ENCODE measurements at places on chromosomes 2 and 18.

- DNase-seq = no peak
Measured at GRCh38 chr2:28435814-28436351, 43.2 kb downstream of the FOSL2 start.

DNA sequence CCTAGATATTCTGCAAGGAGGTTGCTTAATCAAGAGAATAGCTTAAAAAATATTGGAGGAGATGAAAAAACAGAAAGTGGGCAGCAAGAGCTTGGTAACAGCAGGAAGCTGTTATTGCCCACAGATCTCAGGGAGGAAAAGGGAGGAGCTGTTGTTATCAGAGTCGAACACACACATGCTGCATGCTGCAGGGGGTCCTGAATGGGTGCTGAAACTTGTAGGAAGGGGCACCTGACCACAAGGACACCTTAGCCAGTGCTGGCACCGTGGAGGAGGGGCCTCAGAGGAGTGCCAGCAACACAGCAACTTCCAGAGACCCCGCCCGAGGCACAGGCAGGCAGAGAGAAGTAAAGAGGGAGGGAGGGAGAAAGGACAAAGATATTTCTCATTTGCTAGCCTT is 332.9 kb downstream of the SOCS6 start:
- no peak for DNase-seq

GRCh38 chr18:13335903-13336302 is 117.3 kb downstream of the LDLRAD4 start:
- no peak for DNase-seq

GRCh38 chr2:46337208-46337994 is 40.2 kb downstream of the EPAS1 start:
- DNase-seq = no peak

GRCh38 chr18:3914833-3915610 is 465.1 kb downstream of the TGIF1 start:
- no peak for DNase-seq

- DNase-seq = peak; percentile 80
Measured at GRCh38 chr2:29606104-29607037, 315.0 kb downstream of the ALK start.

GRCh38 chr2:128495996-128496547 is 177.4 kb upstream of the HS6ST1 start:
- no peak for DNase-seq

- no peak for DNase-seq
Measured at GRCh38 chr2:78486565-78486964, 538.9 kb upstream of the REG3G start.

DNA sequence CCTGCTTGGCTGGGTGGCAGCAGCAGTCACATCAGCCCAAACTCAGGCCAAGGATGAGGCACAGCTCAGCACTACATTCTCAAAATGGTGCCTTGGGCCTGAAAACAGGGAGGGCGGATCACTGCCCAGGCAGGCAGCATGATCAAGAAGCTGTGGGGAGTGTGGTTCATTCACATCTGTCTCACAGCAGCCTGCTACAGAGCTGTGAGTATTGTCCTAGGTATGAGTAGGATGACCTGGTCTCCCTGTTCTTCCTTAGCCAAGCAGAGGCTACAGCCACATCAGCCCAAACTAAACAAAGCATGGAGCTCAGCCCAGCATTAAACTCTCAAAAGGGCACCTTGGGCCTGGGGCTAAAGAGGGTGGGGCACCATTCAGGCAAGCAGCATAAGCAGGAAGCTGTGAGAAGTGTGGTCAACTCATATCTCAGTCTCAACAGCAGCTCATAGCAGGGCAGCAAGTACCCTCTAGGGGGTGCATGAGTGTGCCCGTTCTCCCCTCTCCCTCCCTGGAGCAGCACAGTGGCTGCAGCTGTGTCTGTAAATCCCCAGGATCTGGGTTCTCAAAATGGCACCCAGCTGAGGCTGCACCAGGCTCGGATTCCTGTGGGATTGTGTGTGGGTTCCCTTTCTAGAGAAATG is 139.6 kb downstream of the TRABD2A start:
- DNase-seq = no peak

DNA sequence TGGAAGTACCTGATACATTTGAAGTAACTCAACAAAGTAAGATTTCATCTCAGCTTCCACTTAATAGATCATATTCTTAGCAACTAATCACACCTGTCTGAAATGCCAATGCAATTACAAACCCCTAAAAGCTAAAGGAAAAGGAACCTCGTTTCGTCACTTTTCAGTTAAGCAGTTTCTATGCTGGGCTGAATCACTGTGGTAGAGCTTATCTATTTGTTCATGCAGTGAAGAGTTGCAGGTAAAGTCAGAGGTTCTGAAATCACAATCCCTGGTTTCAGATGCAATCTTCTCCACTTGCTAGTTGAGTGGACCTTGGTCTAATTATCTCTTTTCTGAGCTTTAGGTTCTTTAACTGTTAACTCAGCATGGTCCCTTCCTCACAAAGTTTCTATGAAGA is 6.3 kb downstream of the HRH4 start:
- DNase-seq = no peak

DNA sequence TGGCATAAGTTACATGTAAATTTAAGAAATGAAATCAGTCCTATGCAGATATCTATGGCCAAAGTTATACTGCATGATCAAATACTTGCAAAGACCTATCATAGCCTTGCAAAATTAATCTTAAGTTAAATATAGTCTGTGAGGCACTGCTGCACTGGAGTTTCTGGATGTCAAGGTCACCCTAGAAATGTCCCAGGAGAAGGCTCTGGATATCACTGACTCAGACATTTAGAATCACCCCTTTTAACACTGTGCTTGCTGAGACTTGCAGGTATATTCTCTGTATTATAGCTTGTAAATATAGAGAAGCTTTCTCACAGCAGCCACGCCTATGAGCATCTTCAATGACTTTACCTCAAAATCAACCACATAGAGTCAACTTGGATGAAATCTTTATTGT is 51.5 kb downstream of the ETAA1 start:
- no peak for DNase-seq

DNA sequence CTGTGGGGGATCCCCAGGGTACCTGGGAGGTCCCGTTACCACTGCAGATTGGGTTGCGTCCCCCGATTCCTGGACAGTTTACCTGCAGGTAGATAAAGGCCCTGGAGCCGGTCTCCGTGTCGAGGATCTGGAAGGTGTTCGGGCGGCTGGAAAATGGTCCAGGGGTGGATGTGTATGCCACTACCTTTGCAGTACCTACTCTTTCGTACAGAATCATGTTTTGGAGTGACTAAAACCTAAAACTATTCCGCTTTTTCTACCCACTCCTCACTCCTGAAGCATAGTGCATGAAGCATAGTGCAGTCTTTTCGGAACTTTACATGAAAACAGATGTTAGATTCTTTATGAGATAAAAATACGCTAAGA is 418 bp downstream of the WDR75 start:
- DNase-seq = no peak

DNA sequence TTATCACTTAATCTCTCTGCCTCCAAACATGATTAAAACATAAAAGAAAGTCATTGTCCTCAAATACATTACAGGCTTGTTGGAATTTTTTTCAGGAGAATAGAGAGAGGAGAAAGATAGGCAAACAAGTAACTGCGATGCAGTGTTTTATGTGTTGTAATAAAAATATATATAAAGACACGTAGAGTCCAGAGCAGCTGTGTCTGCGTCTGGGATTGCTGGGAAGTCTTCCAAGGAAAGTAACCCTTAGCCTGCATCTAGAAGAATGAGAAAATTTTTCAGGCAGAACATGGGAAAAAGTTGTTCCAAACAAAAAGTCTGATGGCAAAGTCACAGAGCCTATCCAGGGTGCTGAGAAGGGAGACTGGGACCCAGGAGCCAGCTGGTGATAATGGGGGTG is 91.8 kb upstream of the ST6GAL2 start:
- DNase-seq = no peak

- peak; percentile 45 for DNase-seq
Measured at GRCh38 chr2:169734169-169734847, 676 bp downstream of the KLHL23 start.

DNA sequence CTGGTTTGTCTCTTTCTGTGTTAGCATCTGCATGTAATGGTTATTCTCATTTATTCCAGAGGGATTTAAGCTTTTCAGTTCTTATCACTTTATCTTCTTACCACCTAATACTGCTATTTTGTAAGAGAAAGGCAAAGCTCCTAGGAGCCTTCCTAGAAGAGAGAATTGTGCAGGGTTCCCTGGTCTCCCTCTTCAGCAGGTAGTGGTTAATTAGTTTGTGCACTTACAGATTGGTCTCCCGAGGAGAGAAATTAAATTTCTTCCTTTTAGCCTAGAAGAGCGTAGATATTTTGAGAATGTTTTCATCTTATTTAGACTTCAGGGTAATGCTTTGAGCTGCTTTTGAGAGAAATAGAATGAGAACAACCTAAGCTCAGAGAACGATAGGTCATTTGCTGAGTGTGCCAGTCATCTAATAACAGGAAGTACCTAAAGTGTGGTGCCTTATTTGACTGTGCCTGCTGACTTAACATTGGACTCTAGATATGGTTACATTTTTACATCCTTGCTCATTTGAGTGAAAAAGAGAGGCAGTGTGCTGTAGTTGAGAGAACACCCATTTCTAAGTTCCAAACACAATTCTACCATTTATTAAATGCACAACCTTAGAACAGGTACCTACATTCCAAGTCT is 651.4 kb downstream of the STK39 start:
- DNase-seq = no peak

DNA sequence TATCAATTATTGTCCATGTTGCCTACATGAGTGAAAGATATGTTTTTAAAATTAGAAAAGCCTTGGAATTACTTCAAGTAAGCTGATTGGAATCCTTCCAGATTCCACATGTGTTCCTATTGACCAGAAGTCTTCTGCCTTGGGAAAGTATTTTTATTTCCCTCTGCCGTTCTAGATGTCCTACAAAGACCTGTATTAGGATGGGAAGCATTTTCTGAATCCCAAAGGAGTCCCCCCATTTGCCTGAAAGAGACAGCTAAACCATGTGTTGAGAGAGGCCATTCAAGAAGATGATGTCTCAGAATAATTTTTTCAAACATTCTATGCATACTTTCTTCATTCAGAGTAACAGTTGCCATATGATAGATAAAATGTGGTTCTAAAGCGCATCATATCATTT is 19.0 kb upstream of the MYO1B start:
- no peak for DNase-seq

- DNase-seq = no peak
Measured at GRCh38 chr18:60936101-60936500, 397.1 kb upstream of the CDH20 start.

DNA sequence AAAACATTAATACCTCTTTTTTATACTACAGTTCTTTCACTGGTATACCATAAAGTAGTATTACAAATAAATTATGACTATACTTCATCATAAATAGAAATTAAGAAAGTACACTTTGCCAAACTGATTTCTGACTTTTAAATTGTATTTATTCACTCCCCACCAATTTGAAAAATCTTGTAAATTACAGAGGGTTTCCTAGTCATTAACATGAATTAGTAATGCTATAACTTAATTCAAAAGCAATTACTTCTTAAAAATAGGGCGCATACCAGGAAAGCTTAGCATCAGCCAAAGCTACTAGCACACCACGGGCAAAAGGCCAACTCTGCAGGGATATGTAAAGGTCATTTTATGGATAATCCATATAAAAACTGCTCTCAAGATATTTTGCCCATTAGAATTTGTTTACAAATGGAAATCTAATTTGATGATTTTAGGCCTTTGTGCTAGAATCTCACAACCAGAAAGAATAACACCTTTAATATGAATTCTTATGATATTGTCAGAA is 142.3 kb downstream of the PIGN start:
- no peak for DNase-seq

GRCh38 chr18:52971097-52971496 is 631.1 kb downstream of the DCC start:
- DNase-seq = no peak

- no peak for DNase-seq
Measured at GRCh38 chr18:59096098-59096789, 43.4 kb upstream of the SEC11C start.

DNA sequence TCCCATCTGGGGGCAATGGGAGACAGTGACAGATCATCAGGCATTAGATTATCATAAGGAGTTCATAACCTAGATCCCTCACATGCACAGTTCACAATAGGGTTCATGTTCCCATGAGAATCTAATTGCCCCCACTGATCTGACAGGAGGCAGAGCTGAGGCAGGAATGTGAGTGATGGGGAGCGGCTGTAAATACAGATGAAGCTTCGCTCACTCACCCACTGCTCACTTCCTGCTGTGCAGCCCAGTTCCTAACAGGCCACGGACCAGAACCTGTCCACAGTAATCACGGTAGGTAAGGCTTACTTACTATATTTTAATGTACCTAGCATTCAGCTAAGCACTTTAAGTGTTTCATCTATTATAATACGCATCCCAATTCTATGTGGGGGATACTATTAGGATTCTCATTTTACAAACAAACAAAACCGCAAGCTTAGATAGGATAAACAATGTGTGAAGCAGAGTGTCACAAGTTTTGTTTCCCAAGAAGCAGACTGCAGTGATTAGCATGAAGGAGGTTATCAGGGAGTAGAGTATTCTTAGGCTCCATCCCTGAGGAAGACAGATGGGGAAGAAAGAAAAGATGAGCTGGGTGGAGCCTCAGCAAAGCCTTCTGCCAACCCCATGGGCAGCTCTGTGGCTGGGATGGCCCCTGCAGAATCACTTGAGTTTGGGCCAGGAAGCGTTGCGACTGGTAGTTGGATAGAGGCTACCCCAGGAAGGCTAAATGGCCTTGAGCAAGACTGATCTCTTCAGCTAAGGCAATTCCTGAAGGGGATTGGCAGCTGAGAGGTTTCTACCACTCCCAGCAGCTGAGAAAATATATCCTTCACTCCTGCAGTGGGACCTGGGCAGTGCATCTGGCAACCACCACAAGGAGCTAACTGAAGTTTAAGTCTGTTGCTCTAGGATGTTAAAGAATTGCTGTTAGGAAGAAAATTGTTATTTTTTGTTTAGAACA is 133.1 kb downstream of the MREG start:
- no peak for DNase-seq

GRCh38 chr2:228798458-228799207 is 472.5 kb downstream of the PID1 start:
- DNase-seq = no peak

DNA sequence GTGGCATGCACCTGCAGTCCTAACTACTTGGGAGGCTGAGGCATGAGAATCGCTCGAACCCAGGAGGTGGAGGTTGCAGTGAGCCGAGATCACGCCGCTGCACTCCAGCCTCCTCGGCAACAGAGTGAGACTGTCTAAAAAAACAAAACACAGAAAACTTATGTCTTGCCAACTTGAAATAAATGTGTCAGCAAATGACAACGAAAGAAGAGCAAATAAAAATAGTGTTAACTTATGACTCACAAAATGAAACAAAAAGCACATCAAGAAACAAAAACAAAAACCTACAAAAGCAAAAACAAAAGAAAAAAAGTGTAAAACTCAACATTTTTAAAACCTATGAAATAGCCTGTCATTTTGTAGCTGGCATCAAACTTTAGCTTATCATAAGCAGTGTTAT is 65.2 kb downstream of the KCNH7 start:
- no peak for DNase-seq
